ENCODE measurements at places on chromosomes 4 and X.

DNA sequence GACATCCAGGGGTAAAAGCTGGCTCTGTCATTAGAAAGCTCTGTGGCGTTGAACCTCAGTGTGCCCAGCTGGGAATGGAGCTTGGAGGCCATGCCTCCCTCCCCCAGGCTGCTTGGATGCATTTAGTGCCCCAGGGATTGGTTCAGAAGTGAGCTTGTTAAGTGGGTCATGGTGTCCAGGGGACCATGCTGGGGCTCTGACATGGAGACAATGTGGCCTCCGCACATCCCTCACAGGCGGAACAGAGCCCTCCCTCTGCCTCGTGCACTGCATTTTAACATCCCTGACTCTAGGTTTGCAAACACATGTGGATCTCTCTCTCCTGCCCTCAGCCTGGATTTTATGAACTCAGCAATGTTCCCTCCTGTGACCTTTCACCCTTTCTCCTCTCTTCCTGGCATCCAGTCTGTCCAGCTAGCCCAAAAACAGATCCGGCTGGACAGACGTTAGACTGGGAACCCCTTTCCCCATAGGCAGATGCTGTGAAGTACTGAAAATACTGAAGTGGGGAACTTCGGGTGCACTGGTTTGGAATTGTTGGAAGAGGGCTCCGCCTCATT, 81.5 kb downstream of the SORCS2 start:
- H3K4me1 ChIP-seq = no peaks in the 10 kb centered on the region
- DNase-seq = no peak
- no peaks in the 10 kb centered on the region for H3K27me3 ChIP-seq
- no peaks in the 10 kb centered on the region for H3K36me3 ChIP-seq
- H3K4me3 ChIP-seq = no peak overlapping the region

- DNase-seq = no peak
- no peak overlapping the region for H3K4me3 ChIP-seq
- H3K36me3 ChIP-seq = no peaks in the 10 kb centered on the region
- no peak overlapping the region for H3K27ac ChIP-seq
- no peaks in the 10 kb centered on the region for H3K4me1 ChIP-seq
These were observed 87.3 kb downstream of the UGT2B4 start for GRCh38 chr4:69408451-69408850.

DNA sequence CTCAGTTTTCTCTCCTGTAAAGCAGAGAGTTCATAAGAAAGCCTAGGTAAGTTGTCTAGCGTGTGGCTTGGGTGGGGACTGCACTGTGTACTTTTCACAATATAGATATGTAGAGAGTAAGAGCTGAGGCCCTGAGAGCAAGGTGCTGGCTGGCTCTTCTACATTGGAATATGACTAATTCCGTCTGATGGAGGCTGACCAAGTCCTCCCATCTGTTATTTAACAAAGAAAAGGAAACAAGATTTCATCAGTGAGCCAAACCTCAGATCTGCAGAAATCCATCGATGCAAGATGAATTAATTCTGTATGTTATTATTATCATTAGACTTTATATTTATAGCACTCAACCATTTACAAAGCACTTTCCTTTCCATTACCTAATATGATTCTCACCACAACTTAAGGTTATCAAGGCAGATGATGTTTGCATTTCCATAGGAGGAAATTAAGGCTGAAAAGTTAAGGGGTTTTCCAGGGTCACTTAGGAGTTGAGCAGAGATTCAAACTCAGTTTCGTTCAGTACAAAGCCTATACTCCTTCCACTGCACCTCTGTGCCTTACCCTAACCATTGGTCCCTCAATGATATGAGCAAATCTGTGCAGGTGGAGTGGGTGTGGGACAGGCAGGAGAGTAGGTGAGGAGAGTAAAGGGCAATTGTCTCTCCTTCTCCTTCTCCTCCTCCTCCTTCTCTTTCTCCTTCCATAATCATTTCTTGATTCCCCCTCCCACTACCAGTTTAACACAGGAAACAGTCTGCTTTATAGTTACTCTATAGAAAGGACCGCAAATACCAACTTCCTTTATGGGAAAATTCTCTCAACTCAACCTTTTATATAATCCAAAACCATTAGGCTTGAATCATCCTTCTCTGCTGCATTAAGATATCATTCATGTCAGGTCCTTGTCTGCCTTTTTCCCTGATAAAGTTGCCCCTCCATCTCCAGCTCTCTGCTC, 27.6 kb upstream of the SRD5A3 start:
- DNase-seq = no peak
- H3K4me3 ChIP-seq = no peak overlapping the region
- no peaks in the 10 kb centered on the region for H3K27me3 ChIP-seq
- H3K36me3 ChIP-seq = no peaks in the 10 kb centered on the region

GRCh38 chr4:148289740-148290139, 152.5 kb downstream of the NR3C2 start:
- H3K27me3 ChIP-seq = no peaks in the 10 kb centered on the region
- no peak overlapping the region for H3K27ac ChIP-seq
- DNase-seq = no peak
- no peaks in the 10 kb centered on the region for H3K4me1 ChIP-seq

DNA sequence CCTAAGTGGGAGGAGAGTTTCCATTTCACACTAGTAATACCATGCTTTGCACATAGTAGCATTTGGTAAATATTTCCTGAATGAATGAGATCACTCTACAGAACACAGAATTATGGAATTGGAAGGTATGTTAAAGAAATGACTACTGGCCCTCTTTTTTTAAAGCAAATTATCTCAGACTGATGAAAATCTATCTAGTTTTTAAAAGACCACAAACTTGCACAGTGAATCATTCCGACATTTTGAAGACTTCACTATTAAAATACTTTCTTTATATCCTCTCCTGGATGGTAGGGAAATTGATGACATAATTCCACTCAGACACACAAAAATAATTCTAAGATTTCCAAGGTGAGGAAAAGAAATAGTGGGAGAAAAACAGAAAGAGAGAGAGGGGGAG, 68.4 kb upstream of the ETNPPL start:
- no peaks in the 10 kb centered on the region for H3K27me3 ChIP-seq
- H3K27ac ChIP-seq = no peak overlapping the region
- no peaks in the 10 kb centered on the region for H3K36me3 ChIP-seq
- no peaks in the 10 kb centered on the region for H3K4me1 ChIP-seq
- H3K4me3 ChIP-seq = no peak overlapping the region
